ENCODE measurements at places on chromosomes 2 and 18.

- no peak for DNase-seq
Measured at GRCh38 chr2:174611854-174612253, 14.2 kb upstream of the WIPF1 start.

GRCh38 chr2:191642541-191642940, 35.4 kb upstream of the NABP1 start:
- no peak for DNase-seq

GRCh38 chr2:168935810-168936581, 34.9 kb downstream of the G6PC2 start:
- peak; percentile 78 for DNase-seq

DNA sequence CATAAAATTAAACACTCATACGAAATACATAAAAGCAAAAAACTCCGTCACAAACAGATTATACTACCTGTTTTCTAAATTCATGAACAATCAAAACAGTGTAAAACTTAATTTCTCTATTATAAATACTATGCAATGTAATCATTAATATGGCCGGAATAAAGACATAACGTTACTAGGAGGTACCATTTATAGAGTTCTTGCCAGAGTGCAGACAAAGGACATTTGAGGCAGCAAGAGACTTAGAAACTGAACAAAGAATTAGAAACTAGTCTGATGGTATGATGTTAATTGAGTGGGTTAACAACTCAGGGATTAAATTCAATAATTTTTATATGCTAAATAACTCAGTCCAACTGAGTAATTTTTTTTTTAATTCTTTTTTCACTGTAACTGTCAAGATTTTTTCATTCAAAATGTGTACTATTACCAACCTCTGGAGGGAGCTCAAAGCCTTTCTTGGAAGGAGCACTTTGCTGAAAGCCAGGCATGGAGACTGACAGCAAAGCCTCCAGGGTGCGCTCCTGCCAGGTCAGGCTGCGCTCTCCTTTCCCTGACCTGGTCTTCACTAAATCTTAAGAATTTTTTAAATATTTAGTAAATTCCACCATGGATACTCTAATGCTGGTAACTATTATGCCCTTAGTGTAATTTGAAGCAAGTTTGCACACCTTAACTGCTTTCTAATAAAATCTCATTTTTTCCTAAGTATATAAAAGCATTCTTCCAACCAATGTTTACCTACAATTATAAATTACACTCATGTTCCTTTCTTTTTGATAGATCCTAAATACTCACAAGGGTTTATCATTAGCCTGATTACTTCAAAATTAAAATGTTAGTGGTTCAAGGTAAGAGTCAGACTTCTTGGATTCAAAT, 34.1 kb downstream of the WDR35 start:
- peak; percentile 72 for DNase-seq

GRCh38 chr2:203802342-203803052, 65.1 kb upstream of the CTLA4 start:
- peak; percentile 93 for DNase-seq

GRCh38 chr2:57370882-57371585, 675.6 kb upstream of the VRK2 start:
- no peak for DNase-seq
